Left ventricle myocardium inferior (tissue), 1 donor: ENCODE measurements at places on chromosomes 1 and 21. TPM values are rescaled to one million over a fixed set of nuclear protein-coding genes. Genes with fewer than 3 reads are reported as not detected.

The VSIG8 gene
- total RNA-seq: not detected

The CD5L gene
- 0.52 TPM for total RNA-seq

The TLCD4 gene
- total RNA-seq: 75.7 TPM

The INSRR gene
- total RNA-seq: 0.41 TPM

The TNFRSF4 gene
- total RNA-seq: 2.2 TPM

The SARS1 gene
- total RNA-seq: 92.0 TPM

The AIRE gene
- not detected for total RNA-seq

The CYP4A11 gene
- not detected for total RNA-seq

The GSTM1 gene
- not detected for total RNA-seq

The FCGR2B gene
- total RNA-seq: 9.7 TPM

The CSF1 gene
- total RNA-seq: 13.9 TPM

The FLG gene
- not detected for total RNA-seq

The ADAMTS1 gene
- 56.7 TPM for total RNA-seq

The WNT2B gene
- 1.7 TPM for total RNA-seq

The SPATA21 gene
- total RNA-seq: not detected

The PLPPR5 gene
- total RNA-seq: not detected

The FTCD gene
- total RNA-seq: 2.2 TPM

The NID1 gene
- 40.4 TPM for total RNA-seq

The ZBTB40 gene
- 17.9 TPM for total RNA-seq

The CD84 gene
- total RNA-seq: 3.6 TPM

The CELA2B gene
- total RNA-seq: not detected

The ATAD3C gene
- 2.8 TPM for total RNA-seq

The NR1I3 gene
- not detected for total RNA-seq

The OR2T29 gene
- total RNA-seq: not detected

The MTMR11 gene
- total RNA-seq: 4.9 TPM

The KCNQ4 gene
- 1.5 TPM for total RNA-seq
